Mammary epithelial cell (primary cell): ENCODE measurements at places on chromosomes 16 and 17.

- no peak for DNase-seq
These were observed 3.7 kb upstream of the SLC6A2 start for GRCh38 chr16:55651841-55652824.

DNA sequence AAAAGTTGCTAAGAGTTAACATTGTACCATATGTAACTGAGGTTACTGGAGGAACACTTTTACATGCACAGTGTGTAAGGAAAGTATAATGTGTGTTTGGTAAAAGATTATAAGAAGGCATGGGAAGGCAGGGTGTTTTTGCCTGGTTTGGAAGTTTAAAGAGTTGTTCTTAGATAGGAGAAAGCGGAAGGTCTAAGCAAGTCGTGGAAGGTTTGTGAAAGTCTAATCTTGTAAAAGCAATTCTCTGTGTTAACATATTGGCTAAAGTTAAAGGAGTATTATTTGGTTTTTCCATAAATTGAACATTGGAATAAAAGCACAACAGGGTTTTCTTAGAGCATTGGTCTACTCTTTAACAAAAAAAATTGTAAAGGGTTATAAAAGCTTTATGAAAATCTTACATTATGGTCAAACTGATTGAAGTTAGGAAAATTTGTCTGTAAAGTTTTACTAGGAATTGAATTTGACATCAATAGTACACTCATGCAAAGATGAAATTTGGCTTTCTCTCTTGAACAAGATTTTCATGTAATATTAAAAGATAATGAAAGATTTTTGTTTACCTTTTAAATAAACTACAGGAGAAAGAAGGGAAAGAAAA lies 4.7 kb upstream of the CANT1 start:
- no peak for DNase-seq

- no peak for DNase-seq
These were observed 18.1 kb downstream of the NCOR1 start for GRCh38 chr17:16197276-16197675.

DNA sequence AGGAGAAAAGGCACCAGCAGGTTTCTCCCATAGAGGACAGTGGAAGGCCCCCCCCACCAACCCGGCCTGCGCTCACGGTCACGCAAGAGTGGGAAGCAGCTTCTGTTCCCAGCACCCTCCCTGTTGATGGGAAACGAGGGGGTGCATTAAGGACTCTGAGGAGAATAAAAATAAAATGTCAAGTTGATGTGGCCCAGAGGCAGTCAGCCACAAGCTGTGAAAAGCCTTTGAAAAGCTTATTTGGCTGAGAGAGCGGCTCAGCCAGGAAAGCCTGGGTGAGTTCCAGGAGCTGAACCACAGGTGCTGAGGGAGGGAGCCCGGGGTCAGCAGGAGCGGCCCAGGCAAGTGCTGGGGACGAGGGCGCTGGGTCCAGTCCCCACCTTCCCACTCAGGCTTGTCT lies 26.9 kb upstream of the SPATA32 start:
- DNase-seq: no peak

DNA sequence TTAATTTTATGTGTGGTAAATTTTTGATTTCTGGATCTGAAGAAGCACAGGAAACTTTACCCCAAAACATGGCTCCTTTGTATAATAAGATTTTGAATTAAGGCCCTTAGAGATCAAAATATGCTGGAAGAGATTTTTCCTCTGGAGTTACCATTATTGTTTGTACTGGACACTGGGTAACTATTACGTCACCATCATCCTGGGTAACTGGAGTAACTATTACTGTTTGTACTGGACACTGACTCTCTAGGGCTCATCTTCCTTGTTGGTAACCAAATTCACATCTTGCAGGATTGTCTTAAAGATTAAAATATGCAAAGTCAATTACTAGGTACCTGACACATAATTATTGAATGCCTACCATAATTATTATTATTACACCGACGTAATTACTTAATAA lies 593.8 kb upstream of the GOT2 start:
- no peak for DNase-seq

- no peak for DNase-seq
These were observed 238.7 kb upstream of the TBX2 start for GRCh38 chr17:61160789-61161445.

GRCh38 chr16:56872863-56873391 lies 7.9 kb downstream of the SLC12A3 start:
- no peak for DNase-seq

GRCh38 chr16:78436846-78437245 lies 337.4 kb downstream of the WWOX start:
- no peak for DNase-seq

- DNase-seq: peak; percentile 44
These were observed 11.8 kb downstream of the GNPTG start for GRCh38 chr16:1363501-1364041.

GRCh38 chr16:67184995-67185650 lies 1.4 kb upstream of the MATCAP1 start:
- peak; percentile 81 for DNase-seq

GRCh38 chr16:10940501-10941079 lies 1.7 kb downstream of the DEXI start:
- DNase-seq: no peak

DNA sequence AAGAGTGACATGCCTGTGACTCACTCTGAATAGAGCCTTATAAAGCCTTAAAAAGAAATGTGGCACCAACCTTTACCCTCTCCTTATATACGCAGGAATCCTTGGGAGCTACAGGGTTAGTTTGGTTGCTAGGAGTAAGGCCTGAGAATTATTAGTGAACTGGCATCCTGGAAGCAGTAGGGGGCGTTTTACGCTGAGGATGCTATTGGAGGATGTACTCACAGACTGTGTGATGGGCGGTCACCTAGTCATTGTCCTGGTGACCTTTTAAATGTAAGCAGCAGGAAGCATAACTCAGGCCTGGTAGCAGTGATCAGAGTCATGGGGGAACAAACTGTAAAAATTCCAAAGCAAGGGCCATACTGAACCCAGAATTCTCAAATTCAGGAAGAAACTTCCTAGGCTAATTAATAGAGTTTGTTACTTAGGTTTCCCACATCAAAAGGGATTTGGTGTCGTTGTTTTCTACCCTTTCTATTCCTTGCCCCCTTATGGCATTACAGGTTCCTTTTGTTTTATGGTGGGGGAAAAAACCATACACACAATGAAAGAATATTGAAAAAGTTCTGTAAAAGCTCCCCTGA lies 153.8 kb downstream of the SNX11 start:
- DNase-seq: no peak

DNA sequence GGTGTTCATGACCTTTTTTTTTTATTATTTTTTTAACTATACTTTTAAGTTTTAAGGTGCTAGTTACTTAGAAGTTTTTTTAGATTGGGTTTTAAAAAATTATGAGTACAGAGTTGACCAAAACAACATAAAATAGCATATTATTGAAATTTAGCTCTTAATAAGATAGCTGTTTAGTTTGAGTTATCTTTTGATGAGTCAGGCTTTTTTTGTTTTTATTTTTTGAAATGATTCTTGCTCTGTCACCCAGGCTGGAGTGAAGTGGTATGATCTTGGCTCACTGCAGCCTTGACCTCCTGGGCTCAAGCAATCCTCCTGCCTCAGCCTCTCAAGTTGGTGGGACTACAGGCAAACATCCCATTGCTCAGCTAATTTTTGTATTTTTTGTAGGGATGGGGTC lies 13.6 kb downstream of the ZNF750 start:
- DNase-seq: no peak

GRCh38 chr16:56258508-56259424 lies 67.5 kb downstream of the GNAO1 start:
- DNase-seq: no peak

- DNase-seq: no peak
These were observed 77.5 kb downstream of the RPGRIP1L start for GRCh38 chr16:53626161-53626560.

DNA sequence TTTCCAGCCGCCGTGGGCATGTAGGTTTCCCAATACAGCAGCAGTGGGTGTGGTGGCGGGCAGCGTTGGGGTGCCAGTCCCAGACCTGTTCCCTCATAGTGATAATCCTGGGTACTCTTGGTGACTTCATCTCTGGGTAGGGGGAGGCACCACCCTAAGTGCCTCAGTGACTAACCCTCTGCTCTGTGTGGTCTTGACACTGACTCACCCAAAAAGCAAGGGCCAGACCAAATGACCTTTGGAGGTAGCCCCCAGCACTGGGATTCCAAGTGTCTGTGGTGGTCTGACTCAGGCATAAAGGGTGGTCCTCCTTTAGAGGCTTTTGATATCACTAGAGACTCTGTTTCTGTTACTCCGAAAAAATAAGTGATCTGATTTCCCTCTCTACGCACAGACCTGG lies 908 bp downstream of the CALB2 start:
- no peak for DNase-seq

- no peak for DNase-seq
These were observed 5.4 kb downstream of the TLE7 start for GRCh38 chr16:71436473-71436872.

- DNase-seq: no peak
These were observed 56.4 kb downstream of the MPRIP start for GRCh38 chr17:17098551-17099179.

GRCh38 chr17:51155416-51155815 lies 2.1 kb downstream of the NME1 start:
- no peak for DNase-seq

- no peak for DNase-seq
These were observed 58.2 kb downstream of the FTO start for GRCh38 chr16:53761962-53762703.

DNA sequence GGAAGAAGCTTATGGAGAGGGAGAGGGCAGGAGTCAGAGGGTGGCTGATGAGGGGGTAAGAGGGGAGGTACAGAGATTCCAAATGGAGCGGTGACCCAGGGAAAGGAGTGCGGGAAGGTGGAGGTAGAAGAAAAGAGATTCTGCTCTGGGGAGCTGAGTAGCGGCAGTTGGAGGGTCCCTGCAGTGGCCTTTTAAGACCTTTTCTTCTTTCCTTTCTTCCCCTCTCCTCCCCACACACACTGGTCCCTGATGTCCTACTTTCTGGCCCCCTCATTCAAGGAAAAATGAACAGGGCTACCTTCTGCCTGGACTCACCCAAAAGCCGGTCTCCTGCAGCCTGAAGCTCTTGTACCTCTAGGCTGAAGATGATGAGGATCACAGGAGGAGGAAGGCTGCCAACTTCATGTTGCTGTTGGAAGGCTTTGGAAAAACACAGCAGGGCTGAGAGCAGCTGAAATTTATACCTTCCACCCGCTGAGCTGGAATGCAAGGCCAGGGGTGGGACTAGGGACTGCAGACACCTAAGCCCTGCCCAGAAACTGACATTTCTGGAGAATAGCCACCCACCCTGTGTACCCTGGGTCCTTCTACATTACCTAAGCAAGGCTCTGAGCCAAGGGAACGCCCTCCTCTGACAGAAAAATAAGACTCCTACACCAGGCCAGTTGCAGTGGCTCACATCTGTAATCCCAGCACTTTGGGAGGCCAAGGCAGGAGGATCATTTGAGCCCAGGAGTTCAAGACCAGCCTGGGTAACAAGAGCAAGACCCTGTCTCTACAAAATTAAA lies 9.4 kb upstream of the HEATR6 start:
- no peak for DNase-seq

DNA sequence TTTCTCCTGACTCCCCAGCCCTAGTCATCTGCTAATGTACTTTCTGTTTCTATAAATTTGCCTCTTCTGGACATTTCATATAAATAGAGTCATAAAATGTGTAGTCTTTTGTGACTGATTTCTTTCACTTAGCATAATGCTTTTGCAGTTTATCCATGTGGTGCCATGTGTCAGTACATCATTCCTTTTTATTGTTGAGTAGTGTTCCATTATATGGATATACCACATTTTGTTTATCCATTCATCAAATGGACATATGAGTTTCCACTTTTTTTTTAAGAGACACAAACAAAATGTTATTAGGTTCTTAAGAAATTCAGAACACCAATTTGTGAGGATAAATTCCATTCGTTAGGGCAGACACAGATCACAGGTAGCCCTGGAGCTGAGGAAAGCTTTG lies 11.0 kb downstream of the DBF4B start:
- DNase-seq: no peak

DNA sequence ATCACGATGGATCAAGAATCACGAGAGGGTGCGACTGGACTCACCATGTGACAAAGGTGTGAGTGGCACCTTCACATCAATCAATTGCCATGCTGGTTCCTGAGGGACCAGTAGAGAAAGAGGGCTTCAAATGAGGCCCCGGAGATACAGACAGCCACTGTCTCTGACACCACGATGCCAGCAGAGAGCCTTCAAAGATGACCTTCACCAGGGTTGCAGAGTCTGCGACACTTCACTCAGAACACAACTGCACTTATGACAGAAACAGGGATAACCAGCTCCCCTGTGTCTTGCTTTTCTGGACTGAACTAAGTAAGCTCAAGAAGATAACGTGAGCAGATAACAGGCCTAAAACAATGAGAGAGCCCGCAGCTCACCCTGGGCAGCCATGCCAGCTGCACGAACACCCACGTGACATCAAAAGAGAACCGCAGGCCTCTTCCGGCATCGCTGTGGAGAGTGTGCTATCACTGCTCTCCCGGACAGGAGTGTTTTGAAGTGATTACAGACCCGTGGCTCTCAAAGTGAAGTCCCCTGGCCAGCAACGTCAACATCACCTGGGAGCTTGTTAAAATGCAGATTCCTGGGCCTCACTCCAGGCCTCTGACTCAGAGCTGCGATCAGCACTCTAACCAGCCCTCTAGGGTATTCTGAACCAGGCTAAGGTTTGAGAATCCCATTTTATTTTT lies 36.4 kb downstream of the KLHDC4 start:
- DNase-seq: no peak

DNA sequence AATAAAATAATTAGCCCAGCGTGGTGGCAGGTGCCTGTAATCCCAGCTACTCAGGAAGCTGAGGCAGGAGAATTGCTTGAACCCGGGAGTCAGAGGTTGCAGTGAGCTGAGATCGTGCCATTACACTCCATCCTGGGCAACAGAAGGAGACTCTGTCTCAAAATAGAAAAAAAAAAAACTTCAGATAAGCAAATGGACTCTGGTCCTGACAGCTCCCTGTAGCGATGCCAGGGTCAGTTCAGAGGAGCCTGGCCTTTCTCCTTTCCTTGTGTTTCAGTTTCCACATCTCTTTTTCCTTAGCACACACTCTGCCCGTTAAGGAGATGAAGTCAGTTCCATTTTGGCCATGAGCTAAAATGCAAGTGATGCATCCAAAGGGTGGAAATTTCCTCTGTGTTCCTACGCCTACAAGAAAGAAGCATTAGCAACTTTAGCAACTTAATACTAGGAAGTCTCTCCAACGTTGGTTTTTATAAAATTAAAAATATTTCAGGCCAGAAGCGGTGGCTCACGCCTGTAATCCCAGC lies 11.6 kb upstream of the GRB2 start:
- DNase-seq: no peak

GRCh38 chr17:31596382-31597323 lies 205.2 kb downstream of the RAB11FIP4 start:
- DNase-seq: peak; percentile 96

- no peak for DNase-seq
These were observed 35.2 kb upstream of the STH start for GRCh38 chr17:45963889-45964288.

- no peak for DNase-seq
These were observed 180.2 kb downstream of the MSI2 start for GRCh38 chr17:57436565-57436964.

DNA sequence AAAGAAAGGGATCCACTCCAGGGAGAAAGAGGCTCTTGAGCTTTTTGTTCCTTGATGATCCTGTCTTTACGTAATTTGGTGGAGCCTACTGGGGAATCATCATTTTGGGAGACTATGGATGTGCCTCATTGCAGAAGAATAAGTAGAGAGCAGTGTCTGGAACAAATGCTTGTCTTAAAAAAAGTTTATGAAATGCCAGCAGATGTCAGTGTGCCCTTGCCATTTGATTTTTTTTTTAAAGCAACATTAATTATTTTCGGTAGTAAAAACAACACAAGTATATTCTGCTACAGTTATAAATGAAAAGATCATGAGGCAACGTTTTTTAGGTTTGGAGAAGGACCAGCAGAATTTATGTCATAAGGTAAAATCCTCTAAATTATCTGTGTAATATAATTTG lies 934.8 kb upstream of the EEF2KMT start:
- no peak for DNase-seq
